ENCODE measurements at places on chromosomes 2 and 18.

DNA sequence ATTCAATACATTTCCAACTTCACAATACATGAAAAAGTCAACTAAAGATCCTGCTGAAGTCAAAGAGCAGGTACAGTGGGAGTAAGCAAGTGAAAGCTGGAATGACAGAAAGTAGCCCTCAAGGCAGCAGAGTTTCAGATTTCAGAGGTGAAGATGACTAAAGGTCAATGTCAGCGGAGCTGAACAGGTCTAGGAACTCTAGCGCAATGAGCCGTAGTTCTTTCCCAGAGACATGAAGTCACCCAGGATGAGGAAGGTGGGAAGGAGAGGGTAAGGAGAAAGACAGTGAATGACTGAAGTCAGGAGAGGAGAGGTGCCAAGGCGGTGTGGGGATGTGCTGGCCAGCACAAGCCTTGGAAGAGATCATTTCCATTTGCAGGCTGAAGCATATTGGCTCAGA is 28.1 kb downstream of the PTPN2 start:
- DNase-seq, result no peak

- DNase-seq, result no peak
Measured at GRCh38 chr2:234826681-234827080, 125.1 kb upstream of the SH3BP4 start.

- peak; percentile 63 for DNase-seq
Measured at GRCh38 chr2:181354626-181355025, 102.6 kb upstream of the ITGA4 start.

DNA sequence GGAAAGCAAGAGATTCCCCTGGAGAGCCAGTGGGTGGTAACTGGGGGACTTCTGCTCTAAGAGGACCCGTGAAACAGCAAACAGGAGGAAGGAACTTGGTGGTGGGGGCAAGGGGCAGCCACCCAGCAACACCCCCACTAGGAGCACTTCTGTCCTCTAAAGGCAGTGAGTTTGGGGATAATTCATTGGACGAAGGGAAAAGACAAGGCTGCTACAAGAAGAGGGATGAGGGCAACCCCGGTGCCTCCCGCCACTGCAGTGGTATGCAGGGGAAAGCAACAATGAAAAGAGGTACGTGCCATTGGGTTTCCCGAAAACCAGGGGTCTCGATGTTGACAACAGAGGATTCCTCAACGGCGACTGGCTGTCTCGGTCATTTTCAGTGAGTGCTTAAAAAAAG is 9.1 kb downstream of the RPL31 start:
- DNase-seq, result no peak

DNA sequence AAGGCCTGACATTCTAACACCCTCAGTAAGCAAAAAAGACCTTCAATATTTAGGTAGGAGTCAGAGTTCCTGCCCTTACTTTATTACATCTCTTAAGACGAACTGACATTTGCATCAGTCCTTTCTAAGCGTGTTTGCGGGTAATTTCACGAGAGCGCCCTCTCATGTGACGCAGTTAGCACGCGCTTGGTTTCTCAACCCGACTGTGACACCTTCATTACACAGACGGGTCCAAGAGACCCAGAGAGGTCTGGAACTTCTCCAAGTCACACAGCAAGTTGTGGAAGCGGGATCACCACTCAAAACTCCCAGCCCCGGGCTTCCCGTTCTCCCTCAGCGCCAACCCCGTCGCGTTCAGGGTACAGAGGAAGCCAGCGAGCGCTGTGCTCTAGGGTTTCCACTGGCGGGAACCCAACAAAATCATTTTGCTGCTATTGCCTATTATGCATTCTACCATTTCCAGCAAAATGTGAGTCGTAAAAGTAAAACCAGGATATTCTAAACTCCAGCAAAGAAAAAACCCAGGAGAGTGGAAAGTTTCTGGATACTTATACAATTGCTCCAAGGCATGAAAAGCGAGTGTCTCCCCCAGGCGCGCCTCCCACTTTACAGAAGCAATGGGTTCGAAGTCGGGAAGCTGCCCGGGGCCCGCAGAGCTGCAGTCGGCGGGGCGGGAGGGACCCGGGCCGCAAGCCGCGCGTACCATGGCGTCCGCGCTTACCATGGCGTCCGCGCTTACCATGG is 601 bp downstream of the ENOSF1 start:
- peak; percentile 88 for DNase-seq

GRCh38 chr2:70828914-70829824 is 6.4 kb downstream of the CD207 start:
- DNase-seq, result peak; percentile 34

Measured in IMR-90 (cell line).